Motor neuron (in vitro differentiated cells): ENCODE measurements at places on chromosomes 16 and 17.

DNA sequence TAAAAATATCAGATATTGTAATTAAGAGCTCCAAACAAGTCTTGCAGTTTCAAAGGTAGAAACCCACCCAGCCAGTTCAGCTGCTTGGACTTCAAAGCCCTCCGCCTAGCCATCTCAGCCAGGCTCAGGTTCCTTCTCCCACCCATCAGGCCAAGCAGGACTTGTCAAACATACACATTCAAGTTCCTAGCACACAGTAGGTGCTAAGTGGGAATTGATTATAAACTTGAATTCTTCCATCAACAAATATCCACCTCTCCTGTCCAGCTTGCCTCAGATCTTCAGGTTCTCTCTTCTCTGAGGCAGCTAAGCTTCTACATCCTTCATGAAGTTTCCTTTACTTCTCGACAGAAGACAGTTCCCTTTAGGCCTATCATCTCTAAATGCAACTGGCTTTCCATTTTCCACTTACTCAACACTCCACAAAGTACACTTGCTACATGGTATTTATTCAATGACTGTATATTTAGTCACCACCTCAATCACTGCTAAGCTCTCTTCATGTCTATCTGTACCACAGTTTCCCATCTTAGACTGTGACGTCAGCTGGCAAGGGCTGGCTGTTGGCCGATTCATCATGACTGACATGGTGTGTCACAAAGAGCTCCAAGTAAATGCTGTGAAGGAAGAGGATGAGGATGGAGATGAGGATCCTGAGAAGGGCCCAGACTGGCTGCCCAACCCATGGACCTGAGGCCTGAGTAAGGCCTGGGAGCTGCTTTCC, 13.3 kb upstream of the COG7 start:
- ATAC-seq = no peak

DNA sequence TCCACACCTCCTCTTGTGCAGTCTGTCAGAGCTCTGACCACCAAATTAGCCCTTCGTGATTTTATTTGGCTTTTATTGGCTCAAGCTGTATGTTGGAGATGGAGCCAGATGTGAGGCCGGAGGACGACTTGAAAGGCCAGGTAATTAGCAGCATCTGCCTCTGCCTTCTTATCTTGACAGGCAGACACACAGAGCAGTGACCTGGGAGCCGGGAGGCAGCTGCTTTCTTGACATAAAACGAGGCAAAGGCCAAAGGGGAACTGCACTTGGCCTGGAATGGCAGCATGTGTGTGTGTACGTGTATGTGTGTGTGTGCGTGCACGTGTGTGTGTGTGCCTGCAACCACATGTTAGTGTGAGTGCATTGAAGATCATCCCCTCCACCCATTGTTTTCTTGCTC, 56.9 kb upstream of the BRD7 start:
- ATAC-seq = no peak

DNA sequence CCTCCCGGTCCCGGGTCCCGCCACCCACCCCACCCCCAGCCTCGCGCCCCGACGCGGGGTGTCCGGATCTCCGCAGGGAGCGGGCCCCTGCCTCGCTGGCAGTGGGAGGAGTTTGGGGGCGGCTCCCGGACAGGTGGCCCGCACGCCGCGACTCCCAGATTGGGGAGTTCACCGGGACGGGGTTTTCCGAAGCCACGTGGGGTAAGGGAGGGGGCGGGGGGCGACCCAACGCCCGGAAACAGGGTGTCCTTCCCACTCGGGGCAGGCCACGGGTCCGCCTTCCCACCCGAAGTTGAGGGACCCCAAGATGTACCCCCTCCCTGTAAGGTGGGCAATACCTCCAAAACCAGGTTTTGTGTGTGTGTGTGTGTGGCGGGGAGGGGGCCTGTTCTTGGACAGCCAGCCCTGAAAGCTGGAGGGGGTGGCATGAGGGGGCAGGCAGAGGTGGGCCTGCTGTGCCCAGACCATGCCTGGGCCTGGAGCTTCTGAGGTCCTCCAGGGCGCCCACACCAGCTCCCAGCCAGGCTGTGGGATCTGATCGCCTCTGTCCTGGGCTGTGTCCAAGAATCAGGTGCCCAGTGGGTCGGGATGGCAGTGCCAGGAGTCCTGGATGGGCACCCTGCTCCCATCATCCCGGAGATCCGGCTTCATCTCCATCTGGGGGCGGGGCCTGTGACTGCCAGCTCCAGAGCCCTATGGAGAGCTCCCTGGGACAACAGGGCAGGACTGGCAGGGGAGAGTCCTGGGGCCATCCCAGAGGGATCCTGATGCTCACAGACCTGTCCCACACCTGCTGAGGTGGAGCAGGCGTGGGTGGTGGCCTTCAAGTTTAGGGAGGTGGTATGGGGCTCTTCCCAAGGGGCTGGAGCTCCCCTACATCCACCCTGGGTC, 767 bp downstream of the SYNGR2 start:
- peak; percentile 58 for ATAC-seq

DNA sequence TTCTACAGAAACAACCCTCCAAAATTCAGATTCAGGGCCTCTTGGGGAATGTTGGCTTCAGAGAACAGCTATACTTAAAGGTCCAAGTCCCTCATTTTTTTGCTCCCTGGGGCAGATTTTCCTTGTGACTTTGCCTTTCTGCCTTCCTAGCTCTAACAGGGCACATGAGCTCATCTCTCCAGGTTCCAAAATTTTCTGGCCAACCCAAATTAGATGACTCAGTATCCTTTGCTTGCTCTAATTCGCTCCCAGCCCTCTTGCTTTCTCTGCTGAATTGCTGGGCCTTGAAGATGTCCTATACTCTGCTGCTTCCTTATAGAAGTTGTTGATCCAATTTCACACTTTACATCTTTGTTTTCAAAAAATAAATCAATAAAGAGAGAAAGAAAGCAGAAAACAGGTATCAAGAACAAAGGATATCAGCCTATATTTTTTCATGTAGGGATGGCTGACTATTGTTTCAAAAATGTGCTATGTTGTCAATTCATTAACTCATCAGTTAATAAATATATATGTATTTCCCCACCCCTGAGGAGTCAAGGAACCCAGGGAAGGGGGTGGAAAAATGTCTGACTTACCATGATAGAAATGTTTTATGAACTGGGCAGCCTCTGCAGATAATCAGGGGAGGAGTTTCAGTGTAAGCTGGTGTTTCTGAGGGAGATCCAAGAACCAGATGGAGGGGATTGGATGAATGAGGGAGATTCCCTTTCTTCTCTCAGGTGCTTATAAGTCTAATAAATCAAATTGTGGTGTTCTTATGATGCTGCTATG, 1.0 kb upstream of the KRTAP4-2 start:
- ATAC-seq = no peak

DNA sequence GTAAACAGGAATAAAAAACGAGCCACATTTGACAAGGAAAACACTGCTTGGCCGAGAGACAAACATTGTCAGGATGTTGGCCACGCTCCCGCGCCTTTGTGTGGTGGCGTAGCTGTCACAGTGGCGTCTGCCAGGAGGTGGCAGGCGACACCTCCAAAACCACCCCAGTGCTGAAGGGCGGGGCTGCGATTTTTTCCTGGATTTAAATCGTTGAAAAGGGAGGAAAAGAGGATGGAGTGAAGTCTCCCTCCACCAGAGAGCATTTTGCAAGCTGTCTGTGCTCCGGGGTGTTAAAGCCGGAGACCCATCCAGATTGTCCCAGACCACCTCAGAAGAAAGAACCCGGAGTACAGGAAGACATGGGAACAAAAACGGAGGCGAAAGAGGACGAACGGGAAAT, 12.7 kb downstream of the MRM3 start:
- peak; percentile 95 for ATAC-seq

DNA sequence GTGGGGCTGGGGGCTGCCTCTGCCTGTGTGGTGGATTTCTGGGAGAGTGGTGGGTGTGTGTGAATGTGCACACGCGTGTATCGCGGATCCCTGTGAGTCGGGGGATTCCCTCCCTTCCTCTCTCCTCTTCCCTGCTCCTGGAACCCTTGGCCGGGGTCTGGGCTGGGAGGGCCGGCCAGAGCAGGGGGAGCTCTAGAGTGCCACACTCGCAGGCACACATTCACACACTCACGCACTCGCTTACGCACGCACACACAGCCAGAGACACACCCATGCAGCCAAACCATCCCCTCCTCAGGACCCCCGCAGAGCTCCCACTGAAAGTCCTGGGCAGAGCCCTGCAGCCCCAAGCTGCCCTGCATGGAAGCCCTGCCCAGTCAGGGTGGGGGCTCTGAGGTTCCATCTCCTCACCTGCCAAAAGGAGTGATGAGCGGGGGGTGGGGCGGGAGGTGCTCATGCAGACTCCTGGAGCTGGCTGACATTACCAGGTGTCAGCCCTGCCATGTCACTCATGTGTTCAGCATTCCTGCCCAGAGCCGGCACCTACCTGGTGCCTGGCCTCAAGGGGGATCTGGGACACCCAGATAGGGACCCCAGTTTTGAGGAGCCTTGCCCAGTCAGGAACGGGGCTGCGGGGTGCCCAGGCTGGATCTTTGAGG, 1.9 kb downstream of the NECAB2 start:
- ATAC-seq = peak; percentile 8

DNA sequence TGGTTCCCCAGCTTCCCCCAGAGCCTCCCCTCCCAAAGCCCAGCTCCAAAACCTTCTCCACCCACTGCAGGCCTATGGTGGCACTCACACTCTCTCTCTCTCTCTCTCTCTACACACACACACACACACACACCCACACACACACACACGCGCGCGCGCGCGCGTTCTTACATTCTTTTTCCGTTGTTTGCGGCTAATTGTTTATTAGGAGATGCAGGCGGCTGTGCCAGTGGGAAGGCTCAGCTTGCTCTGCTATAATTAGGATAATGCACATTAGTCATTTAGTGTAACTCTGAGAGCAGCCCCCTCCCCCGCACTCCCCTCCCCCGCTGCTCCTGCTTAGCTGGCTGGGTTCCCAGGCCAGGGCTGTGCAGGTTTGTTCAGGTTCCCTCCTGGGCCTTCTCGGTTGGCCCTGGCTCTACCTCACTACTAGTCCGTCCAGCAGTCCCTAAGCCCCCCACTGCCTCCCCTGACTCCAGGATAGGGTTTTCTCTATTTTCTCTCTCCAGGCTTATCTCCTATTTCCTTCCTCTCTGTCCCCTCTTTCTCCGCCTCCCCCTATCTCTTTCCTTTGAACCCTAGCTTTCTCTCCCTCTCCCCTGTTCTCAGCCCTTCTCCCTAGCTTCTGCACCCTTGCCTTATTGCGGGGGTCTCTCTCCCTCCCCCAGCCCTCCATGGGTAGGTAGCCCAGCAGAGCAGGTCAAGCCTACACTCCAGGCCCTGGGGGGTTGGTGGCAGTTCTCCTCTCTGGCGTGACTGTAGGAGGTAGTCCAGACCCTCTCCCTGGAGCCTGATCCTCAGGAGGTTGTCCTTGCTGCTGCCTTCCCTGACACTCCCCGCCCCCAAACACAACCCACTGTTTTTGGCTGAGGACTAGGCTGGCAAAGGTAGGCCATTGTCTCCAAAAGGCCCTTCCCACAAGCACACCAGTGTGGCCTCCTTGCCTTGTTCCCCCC, 34.0 kb downstream of the TMEM132E start:
- ATAC-seq = peak; percentile 50

- ATAC-seq = no peak
These were observed 49.5 kb upstream of the MRPS23 start for GRCh38 chr17:57899391-57899790.

- no peak for ATAC-seq
These were observed 4.7 kb downstream of the MSRB1 start for GRCh38 chr16:1938316-1938715.

DNA sequence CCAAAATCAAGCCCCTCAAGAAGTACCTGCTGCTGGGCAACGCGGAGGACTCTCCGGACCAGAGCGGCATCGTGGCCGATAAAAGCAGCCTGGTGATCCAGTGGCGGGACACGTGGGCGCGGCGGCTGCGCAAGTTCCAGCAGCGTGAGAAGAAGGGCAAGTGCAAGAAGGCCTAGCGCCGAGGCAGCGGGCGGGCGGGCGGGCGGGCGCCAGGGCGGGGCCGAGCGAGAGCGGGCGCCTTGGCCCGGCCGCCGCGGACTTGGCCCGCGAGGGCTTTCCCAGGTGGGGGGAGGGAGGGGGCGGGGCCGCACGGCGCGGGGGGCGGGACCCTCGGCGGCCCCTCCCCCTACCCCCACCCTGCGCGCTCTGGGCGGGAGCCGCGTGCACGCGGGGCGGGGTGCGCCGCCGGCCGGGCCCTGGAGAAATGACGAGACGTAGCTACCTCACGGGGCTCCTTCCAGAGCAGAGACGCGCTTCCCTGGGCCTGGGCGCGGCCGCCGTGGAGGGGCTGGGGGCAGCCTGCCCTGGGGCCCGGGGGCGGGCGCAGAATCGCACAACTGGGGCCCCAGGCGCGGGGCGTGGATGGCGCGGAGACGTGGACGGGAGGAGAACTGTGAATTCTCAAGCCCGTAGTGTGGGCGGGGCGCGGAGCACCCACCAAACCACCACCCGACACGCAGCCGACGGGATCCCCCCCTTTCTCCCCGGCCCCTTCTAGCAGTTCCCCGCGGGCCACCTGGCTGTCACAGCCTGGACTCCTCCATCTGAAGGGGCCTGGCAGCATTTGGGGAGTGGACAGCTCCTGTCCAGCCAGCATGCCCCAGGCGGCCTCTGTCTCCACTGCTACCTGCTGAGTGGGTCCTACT, 218.7 kb downstream of the NTN1 start:
- ATAC-seq = peak; percentile 78

- no peak for ATAC-seq
These were observed 18.9 kb upstream of the GINS2 start for GRCh38 chr16:85707528-85708095.

DNA sequence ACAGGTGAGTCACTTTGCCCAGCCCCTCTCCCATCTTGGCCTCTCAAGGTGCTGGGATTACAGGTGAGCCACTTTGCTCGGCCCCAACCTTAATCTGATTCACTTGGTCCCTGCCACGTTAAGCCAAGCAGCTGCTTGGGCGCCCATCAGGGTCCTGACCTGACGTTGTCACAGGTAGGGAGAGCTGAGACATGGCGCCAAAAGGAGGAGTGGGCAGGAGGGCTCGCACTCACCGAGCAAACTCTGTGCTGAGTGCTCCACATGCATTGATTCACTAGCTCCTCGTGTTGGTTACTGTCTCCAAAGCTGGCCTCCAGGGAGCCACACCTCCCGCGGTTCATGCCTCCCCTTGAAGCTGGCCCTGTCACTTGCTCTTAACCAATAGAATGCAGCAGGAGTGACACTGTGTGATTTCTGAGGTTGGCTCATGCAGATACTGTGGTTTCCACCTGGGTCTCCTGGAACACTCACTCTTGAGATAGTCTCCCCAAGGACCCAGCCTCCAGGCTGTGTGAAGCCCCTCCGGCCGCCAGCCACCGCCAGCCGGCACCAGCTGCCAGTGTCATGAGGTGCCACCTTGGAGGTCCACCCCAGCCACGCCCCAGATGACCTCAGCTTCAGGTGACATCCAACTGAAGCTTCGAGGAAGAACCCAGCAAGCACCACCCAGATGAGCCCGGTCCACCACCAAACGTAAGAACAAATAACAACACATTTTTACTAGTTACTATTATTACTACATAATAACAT, 223.0 kb downstream of the GSG1L start:
- no peak for ATAC-seq
